ENCODE measurements at places on chromosomes 5 and 9.
A peak's percentile ranks its signal among the peaks of the same experiment; 100 is the strongest.

GRCh38 chr9:113990975-113991471 lies 87.1 kb downstream of the AMBP start:
- no peak for DNase-seq

GRCh38 chr9:90037146-90037797 lies 432.5 kb downstream of the GADD45G start:
- DNase-seq: peak; percentile 75

- DNase-seq: no peak
These were observed 115.3 kb upstream of the IRX2 start for GRCh38 chr5:2866662-2867372.

DNA sequence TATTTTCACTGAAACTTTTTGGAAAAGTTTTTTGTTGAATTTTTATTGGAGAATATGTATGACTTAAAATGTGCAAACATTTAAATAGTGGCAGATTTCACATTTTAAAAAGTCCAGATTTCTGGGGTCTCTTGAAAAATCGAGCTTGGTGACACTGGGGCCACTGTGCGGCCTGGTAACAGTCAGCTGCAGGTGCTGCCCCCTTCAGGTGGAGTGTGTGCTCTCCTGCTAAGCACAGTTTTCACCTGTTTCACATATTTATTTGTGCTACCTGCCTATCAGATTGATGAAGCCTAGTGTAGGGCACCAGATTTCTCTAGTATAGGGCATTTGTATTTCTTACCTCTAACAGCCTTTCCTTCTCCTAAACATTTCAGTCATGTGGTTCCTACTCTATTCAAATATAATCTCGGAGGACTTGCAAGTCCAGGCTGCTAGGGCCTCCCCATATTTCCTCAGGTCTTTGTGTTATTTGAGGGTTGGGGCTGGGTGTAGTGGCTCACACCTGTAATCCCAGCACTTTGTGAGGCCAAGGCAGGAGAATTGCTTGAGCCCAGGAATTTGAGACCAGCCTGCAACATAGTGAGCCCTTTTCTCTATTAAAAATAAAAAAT lies 95.8 kb upstream of the KLF9 start:
- DNase-seq: peak; percentile 46

GRCh38 chr5:160547061-160547460 lies 125.4 kb downstream of the PTTG1 start:
- no peak for DNase-seq

DNA sequence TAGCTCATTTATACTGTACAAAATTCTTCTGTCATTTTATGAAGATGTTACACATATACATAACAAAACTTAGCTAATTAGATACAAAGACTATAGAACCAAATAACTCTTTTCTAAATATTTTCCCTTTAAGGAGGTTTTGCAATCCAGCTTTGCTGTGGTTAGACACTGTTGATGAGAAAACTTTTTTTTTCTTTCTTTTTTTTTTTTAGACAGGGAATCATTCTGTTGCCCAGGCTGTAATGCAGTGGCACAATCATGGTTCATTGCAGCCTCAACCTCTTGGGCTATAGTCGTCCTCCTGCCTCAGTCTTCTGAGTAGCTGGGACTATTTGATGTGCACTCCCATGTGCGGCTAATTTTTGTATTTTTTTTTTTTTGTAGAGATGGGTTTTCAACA lies 38.5 kb upstream of the CDKN2B start:
- DNase-seq: no peak

- DNase-seq: no peak
These were observed 970.9 kb upstream of the NUDT12 start for GRCh38 chr5:104533498-104533897.

- no peak for DNase-seq
These were observed 6.2 kb upstream of the PRR7 start for GRCh38 chr5:177440211-177440989.

- DNase-seq: no peak
These were observed 9.1 kb downstream of the PDCL start for GRCh38 chr9:122819326-122819725.

GRCh38 chr9:135146766-135147473 lies 59.5 kb downstream of the OLFM1 start:
- peak; percentile 88 for DNase-seq

GRCh38 chr5:149453618-149454415 lies 74.7 kb upstream of the IL17B start:
- DNase-seq: peak; percentile 37

Data from NCI-H69 (cell line).